SIG-M5 (cell line): ENCODE measurements at places on chromosomes 2 and 18.

GRCh38 chr2:118954297-118955060 is 12.5 kb downstream of the MARCO start:
- no peak for DNase-seq

GRCh38 chr18:71189581-71189980 is 900.7 kb downstream of the SOCS6 start:
- DNase-seq, result no peak

DNA sequence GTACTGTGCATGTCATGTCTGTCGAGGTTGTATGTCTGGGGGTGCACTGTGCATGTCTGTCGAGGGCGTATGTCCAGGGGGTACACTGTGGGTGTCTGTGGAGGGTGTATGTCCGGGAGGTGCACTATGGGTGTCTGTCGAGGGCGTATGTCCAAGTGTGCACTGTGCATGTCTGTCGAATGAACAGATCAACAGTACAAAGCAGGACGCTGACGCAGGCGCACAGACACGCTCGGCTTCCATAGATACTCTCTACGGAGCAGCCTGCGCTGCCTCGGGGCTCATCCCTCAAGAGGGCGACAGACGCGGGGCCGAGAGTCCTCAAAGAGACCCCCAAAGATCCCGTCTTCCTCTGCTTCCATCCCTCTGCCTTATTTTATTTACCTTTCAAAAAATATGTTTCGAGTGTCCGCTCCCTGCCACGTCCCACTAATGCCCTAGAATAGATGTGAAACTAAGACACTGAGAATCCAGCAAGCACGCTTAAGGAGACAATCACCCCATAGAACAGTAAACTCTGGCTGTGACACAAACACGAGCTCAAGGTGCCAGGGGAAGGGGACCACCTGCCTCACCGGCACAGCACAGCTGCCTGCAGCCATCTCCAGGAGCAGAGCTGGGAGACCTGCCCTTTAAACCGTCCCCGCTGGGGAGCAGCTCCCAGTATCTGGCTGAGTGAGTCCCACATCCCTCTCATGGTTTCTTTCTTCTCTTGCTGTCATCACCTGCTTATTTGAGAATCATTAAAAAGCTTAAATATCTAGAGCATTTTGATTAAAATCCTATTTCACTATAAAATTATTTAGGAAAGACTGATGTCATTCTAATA is 250.5 kb upstream of the MYT1L start:
- DNase-seq, result no peak

- no peak for DNase-seq
Observed at GRCh38 chr2:205885492-205886099, 200.4 kb downstream of the INO80D start.

DNA sequence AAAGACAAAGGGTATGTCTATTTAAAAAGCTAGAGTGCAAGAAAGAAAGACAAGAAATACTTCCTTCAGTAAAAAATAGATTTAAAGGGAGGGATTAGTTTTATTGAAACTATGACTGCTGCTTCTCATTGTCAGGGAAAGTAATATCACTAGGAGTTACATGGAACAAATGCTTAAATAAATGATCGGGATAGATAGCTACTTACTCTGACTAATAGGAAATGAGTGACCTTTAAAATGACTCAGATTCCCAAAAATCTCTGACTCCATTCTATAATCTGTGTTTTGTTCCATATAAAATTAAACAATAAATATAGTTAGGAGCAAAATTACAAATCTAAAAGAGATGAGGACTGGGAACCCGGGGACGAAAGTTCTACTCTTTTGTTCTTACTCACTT is 669.3 kb downstream of the NR4A2 start:
- no peak for DNase-seq

DNA sequence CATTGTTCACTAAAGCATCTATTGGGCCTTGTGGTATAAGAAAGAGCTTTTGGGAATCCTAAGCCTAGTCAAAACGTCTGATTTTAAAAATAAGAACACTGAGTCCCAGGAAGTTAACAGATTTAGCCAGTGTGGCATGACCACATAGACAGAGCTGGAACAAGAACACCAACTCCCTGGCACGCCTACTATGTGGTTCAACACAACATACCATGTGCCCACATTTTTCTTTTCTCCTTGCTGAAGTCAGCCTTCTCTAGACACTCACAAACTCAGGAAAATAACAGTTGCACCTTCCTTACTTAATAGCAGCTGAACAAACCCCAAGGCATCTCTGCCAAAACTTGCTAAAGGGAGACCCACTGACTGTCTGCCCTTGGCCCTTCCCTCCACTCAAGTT is 124.8 kb downstream of the C1D start:
- no peak for DNase-seq

GRCh38 chr2:138501425-138502254 is at the start of gene SPOPL:
Gene SPOPL (plus strand): TSS chr2:138501770. CDS start chr2:138550217, 48,447 bp downstream.
- peak; percentile 27 for DNase-seq

DNA sequence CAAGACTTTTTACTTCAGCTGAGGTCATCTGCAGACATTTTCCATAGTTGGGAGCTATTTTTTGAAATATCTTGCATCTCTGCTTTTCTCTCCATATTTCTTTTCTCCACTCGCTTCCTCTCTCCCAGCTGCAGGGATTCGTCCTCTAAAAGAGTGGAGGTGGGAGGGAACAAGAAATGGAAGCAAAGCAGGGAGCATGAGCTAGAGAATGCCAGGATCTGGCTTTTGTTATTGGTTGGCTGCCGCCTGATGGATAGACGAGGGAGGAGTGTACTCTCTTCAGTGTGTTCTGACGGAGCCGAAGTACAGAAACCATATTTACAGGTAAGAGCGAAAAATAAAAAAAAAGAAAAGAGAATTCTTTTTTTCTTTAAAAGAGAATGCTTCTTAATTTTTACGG is at the start of gene CSRNP3:
Gene CSRNP3, plus strand, starts transcription at position 282 of the 400 bp plus-strand sequence. CDS start 125,368 bp downstream, outside the sequence.
- DNase-seq, result no peak

DNA sequence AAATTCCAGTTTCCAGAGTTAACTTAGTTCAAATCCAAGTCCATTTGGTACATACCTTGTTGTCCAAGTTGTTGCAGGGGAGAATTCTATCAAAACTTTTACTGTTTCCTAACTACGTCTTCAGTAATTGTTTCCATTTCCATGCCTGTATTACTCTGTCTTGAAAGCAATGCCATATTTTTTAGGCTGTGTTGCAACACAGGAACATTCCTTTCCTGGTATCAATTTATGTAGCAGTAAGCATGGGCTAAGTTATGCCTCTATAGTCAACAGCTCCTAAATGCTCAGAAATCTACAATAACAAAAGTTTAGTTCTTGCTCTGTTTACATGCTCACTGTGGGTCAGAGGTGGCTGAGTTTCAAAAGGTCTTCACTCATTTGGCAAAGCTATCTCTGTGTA is 1943.8 kb upstream of the PIK3C3 start:
- DNase-seq, result no peak

GRCh38 chr2:177909962-177910361 is 162.6 kb downstream of the PDE11A start:
- DNase-seq, result no peak

DNA sequence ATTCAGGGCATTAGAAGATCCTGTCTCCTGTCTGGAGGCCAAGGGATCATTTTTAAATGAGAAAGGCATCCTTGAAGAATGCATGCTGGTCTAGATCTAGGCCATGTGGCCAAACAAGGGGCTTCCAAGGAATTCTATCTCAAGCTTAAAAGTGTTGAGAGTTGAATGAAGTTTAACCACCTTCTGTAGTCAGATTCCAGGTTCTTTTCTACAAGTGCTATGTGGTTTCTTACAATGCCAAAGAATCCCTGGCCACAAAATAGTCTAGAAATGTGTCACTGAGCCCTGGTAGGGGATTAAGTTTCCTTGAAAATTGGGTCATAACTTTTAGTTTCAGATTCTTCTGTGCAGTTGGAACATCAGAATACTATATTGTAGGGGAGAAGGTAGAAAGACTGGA is 640.7 kb upstream of the ACVR2A start:
- DNase-seq, result no peak

- DNase-seq, result no peak
Observed at GRCh38 chr2:69989441-69990105, 28.1 kb upstream of the ASPRV1 start.

GRCh38 chr18:47999801-48000248 is 69.4 kb upstream of the SMAD2 start:
- DNase-seq, result no peak

DNA sequence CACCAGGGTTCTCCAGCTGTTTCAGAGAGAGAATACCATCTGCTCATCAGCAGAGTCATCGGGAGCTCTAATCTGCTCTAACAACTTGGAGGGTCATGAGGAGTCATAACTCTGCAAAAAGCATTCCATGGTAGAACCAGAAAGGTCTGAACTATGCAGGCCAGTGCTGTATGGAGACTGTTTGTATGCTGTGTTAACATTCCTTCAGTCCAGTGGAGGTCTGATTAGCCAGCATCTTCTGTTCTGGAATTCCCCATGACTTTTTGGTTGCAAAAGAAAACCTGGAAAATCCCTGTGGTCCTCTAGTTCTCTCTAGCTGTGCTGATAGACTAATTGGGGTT is 9.4 kb upstream of the ITGB6 start:
- DNase-seq, result no peak

GRCh38 chr2:232447638-232448303 is 8.2 kb upstream of the ALPI start:
- no peak for DNase-seq

DNA sequence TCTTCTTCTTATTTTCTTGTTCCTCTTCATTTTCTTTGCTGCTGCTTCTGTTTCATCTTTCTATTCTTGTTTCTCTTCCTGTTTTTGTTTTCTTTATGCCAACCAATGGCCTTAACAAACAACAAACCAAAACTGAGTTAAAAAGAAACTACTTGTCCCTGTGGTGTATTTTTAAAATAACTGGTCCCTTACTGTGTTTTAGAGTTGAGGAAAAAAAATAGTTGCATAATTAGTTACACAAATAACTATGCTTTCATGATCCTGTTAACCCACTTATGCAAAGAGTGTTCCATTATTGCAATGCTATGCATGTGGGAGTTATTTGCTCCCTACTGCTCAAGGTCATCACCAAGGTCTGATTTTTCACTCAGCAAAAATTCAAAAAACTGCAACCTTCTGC is 39.5 kb upstream of the IMP4 start:
- no peak for DNase-seq

GRCh38 chr18:59343926-59344325 is 15.1 kb downstream of the LMAN1 start:
- DNase-seq, result no peak

DNA sequence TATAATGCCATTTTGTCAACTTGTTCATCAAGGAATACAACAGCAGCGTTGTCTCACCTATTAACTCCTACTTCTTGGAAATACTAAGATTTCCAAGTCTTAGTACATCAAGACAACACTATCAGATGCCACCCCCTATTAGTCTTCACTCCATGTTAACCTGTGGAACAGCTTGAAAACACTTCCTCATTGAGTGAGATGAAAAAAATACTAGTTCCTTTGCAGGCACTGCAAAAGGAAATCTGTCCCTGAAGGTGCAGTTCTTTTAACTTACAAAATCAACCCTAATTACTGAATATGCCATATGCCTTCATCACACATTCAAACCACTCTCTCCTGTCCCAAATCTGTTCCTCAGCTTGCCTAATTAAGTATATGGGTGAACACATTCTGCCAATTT is 4.0 kb downstream of the CWC22 start:
- DNase-seq, result no peak

- no peak for DNase-seq
Observed at GRCh38 chr2:112601754-112602153, 17.3 kb downstream of the CHCHD5 start.

DNA sequence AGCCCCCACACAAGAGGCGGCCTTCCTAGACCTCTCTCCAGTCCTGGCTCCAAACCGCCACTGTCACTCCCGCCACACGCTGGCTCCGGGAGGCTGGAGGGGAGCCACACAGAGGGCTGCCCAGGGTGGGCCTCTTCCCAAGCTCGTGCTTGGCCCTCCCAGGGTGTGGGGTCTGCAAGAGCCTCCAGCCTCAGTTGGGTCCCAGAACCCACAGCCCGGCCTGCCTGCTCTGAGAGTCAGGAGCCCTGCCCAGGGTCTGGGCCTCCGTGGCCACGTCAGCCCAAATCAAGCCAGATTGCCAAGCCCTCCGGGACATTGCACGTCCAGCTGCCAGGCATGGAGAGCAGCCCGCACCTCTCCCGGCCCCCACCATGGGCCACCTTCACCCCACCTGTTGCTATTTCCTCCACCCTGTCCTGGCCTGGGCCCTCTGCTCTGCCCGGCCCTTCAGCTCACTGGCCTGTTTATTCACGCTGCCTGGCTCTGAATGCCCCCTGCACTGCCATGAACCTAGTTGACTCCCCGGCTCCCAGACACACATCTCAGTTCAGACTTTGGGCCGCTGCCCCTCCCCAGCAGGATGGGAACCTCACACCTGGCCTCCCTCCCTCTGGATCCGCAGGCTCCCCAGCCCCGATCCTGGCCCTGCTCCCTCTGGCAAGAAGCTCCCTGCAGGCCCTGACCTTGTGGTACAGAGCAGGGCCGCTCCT is 61.0 kb downstream of the BIN1 start:
- no peak for DNase-seq

- DNase-seq, result no peak
Observed at GRCh38 chr2:176978921-176979320, 233.7 kb upstream of the HNRNPA3 start.

DNA sequence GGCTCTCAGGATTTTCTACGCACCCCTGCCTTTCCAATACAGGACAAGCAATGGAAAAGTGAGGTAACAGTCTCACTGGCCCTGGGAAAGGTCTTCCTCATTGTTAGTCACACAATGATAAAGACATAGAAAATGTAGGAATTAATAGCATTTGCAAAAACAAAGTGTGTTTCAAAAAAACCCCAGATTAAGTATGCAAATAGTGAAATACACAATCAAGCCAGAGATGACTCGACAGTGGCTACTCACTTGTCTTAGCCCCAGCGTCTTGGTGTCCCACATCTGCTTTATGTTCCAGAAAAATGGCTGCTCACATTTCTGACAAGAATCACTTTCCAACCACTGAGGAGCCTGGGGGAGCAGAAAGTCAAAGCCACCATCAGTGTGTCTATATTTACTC is 47.0 kb upstream of the AP1S3 start:
- DNase-seq, result no peak

DNA sequence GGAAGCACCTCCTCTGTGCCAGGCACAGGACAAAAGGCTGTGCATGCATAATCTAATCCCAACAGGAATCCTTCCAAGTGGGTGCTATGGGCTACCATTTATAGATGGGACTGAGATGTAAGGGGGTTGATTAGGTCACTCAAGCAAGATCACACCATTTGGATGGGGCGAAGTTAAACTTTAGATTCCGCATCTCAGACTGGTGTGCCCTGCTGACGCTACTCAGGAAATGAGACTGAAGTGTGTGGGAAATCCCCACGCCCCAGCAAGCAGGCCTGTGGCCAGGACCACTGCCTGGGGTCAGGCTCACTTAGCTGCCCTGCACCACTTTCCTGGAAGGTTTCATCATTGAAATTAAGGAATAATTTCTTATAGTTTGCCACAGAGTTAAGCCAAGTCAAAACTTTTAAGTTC is 70.5 kb upstream of the PPP1CB start:
- no peak for DNase-seq

- no peak for DNase-seq
Observed at GRCh38 chr18:23462876-23463275, 9.8 kb downstream of the RIOK3 start.

DNA sequence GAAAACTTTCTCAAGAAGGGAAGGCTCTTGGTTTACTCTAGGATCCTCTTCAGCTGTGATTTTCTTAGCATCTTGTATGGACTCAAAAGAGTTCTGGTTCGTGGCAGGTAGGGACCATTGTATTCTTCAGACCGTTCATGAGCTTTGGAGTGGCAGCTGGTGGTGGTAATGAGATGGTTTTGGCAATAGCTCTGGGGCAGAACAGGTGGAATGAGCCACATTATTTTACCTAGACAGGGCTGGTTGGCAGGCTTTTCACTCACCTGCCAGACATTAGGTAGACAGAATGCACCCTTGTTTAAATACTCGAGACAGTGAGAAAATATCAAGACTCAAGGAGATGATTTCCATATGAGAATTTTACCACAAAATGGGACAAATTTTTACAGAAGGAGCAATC is 26.2 kb upstream of the MGAT5 start:
- no peak for DNase-seq
